ENCODE measurements at places on chromosomes 4 and X.

DNA sequence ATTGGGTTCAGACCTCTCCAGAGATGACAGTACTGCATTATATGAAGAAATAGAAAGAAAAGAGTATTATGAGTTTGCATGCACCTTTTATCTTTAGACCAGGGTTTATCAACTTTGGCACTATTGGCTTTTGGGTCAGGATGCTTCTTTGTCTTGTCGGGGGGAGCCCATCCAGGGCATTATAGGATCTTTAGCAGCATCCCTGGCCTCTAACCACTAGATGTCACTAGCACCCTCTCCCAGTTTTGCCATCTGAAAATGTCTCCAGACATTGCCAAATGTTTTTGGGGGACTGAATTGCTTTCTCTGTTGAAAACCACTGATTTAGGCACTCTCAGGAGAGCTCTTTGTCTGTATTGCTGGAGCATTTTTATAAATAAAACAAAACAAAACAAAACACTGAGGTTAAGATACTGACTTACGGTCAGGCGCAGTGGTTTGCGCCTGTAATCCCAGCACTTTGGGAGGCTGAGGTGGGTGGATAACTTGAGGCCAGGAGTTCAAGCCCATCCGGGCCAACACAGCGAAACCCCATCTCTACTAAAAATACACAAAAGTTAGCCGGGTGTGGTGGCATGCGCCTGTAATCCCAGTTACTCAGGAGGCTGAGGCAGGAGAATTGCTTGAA lies 23.6 kb downstream of the CA5B start:
- DNase-seq = no peak

- DNase-seq = no peak
These were observed 472.9 kb upstream of the GRID2 start for GRCh38 chr4:91830681-91831395.

GRCh38 chr4:19368800-19369199 lies 882.9 kb upstream of the SLIT2 start:
- no peak for DNase-seq

- peak; percentile 46 for DNase-seq
These were observed 12.7 kb downstream of the SLC2A9 start for GRCh38 chr4:10008609-10009005.

GRCh38 chr4:123599061-123599919 lies 202.7 kb downstream of the SPRY1 start:
- DNase-seq = no peak
